ENCODE measurements at places on chromosomes 5 and 9.

DNA sequence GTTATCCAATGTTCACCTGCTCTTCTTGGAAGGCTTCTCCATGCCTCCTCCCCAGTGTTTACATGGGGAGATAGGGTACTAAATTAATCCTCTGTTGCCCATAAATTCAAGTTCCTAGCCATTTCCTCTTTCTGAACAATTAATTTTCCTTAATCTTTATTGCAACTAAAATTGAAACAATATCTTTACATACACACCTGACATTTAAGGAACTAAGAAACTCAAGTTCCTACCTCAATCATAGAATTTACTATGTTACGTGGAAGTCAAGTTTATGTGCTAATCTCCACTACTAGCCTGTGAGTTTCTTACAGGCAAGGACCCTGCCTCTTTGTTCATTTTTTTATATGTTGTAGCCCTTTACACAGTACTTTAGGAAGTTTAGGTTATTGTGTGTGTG, 10.1 kb upstream of the ADRB2 start:
- no peak for DNase-seq

GRCh38 chr9:121839726-121840500, 188.5 kb downstream of the DAB2IP start:
- no peak for DNase-seq

DNA sequence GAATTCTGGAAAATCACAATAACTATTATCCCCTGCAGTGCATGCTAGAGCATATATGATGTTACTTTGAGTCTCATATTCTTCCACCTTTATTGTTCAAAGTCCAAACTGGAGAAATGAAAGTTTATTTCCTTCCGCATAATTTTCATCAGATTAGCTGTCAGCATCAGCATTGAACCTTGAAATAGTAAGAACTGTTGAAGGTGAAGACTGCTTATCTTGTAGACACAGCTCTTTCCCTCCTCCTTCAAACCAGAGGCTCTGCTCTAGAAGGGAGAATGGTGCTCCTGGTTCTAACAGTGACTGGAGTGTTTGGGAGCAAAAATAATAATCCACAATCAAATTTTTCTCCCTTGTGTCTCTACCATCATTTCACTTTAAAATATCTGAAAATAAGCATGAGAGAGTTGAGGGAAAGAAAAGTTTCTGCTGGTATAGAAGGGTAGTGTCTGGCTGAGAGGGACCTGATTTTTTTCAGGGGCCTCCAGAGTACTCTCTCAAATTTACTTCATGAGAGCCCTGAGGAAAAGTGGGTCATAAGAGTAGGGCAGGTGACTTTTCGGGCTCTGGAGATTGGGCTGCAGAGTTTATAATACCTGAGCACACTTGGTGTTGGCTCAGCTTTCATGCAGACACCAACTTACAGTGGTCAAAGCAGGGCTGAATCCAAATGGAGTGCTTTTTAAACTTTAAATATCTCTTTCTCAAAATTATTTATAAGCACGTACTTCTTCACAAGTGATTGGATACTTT, 170.4 kb downstream of the ZDHHC21 start:
- DNase-seq: no peak

DNA sequence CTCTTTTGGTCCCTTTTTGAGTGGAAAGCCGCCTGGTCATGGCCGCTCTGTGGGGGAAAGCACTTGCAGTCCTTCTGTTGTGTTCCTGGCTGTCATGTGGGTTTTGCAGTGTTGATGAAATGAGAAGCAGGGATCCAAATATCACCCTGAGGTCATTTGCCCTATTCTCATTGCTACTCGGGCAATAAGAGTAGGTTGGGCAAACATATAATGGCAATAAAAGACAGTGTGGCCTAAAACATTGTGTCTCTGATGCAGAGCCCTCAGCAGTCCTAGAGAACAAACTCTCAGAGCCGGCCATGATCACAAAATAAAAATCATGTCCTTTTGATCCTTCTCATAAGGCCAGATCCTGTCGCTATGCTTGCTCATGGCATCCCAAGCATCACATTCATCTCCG, 361.1 kb upstream of the KLF4 start:
- DNase-seq: no peak

DNA sequence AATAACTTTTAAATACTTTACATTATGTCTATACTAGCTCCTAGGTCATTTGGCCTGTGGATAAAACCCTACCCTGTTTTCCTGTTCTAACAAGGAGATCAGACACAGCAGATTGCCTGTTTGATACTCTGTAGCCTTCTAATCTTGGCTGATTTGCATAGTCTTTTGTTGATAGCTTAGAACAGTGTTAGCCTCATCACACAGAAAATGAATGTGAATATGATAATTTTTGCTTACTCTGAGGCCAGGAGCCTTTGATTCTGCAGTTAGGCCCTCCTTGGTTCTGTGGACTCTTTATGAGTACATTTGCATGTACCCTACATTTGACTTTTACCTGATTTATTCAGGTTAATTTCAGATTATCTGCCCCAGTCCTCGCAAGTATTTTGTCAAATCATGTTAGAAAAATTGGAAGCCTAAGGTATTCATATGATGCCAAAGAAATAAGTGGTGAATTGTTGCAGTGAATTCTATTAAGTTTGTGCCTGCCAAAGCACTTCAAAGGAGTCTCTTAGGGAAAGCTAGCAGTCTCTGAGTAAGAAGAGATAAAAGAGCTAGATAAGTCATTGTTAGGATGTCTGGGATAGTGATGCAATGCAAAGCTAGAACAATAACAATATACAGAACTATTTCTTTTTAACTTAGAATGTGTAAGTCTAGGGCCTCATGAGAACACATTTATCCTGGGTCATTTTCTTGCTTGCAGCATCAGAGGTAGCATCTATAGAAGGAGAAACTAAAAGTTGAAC, 56.4 kb downstream of the SCAMP1 start:
- no peak for DNase-seq

- DNase-seq: no peak
Observed at GRCh38 chr5:110034056-110034600, 344.4 kb downstream of the MAN2A1 start.

- no peak for DNase-seq
Observed at GRCh38 chr5:54905942-54906537, 79.4 kb downstream of the ESM1 start.

- no peak for DNase-seq
Observed at GRCh38 chr9:117747386-117747970, 43.3 kb downstream of the TLR4 start.

GRCh38 chr9:88814577-88814976, 176.7 kb upstream of the S1PR3 start:
- no peak for DNase-seq

- DNase-seq: no peak
Observed at GRCh38 chr5:9363449-9363848, 182.4 kb downstream of the SEMA5A start.

DNA sequence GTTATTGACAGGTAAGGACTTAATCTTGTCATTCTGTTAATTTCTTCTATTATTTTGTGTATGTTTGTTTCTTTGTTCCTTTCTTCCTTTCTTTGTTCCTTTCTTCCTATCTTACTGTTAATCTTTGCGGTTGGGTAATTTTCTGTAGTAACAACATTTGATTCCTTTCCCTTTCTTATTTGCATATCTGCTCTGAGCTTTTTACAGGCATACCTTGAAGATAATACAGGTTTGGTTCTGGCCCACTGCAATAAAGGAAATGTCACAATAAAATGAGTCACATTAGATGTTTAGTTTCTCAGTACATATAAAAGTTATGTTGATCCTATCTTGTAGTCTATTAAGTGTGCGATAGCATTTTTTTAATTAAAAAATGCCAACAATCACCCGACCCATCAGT, 440.7 kb downstream of the NFIB start:
- no peak for DNase-seq

GRCh38 chr5:56493766-56494165, 260.6 kb upstream of the ANKRD55 start:
- DNase-seq: no peak

GRCh38 chr5:73374520-73375190, 73.9 kb downstream of the FOXD1 start:
- no peak for DNase-seq

GRCh38 chr5:166401391-166401790, 1890.1 kb upstream of the WWC1 start:
- DNase-seq: no peak

DNA sequence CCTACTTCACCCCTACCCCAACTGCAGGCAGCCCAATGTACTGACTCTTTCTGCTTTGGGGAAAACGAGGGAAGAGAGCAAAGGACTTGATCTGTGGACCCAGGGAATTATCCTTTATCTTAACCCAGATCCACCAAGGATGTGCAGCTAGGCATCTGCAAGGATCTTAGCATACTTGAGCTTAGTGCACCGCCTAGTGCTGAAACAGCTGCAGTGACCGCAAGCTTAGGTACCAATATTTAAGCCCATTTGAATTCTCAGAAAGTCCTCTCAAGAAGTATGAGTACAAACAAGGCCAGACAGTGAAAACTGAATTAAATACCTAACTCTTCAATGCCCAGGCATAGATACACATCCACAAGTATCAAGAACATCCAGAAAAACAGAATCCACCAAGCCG, 576.7 kb upstream of the ADAMTS16 start:
- no peak for DNase-seq

GRCh38 chr9:121883281-121884056, 209.6 kb downstream of the TTLL11 start:
- no peak for DNase-seq

GRCh38 chr5:163379298-163380155, 57.9 kb upstream of the CCNG1 start:
- DNase-seq: no peak

GRCh38 chr5:146173597-146173996, 8.9 kb downstream of the LARS1 start:
- DNase-seq: no peak

DNA sequence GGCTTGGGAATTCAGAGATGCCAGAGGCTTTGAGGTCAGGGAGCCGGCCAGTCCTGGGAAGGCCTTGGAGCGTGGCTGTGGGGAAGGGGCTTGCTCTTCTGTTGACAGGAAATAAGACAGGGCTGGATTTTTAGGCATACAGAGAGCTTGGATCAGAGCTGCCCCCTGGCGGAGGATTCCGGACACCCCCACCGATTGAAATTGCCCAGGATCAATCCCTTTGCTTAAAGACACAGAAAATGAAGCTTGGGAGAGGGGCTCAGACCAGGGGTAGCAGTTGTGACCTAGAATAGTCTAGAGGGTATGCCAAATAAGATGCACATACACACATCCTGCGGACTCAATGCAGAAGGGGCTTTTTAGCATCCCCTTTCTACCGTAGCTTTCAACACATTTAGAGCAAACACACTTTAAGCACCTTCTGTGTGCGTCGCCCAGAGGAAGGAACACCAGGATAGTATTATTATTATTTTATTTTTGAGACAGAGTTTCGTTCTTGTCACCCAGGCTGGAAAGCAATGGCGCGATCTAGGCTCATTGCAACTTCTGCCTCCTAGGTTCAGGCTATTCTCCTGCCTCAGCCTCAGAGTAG, 1.7 kb upstream of the NTMT1 start:
- DNase-seq: no peak

- DNase-seq: no peak
Observed at GRCh38 chr5:175035882-175036533, 311.6 kb downstream of the MSX2 start.

- no peak for DNase-seq
Observed at GRCh38 chr5:154482528-154483449, 4.8 kb upstream of the HAND1 start.

DNA sequence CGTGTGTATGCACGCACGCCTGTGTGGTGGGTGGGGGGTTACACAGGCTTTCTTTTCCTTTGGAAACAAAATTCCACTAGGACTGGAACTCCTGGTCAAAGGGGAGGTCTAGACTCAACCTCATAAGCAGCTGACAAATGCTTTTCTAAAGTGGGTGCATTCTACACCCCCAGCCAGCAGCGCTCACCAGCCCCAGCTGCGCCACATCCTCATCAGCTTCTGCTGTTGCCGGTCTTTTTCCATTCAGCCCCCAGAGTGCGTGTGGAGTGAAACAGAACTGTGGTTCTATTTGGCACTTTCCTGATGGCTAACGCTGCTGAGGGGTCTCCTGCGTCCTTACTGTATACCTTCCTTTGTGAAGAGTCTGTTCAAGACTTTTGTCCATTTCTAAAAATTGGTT, 77.6 kb upstream of the SARDH start:
- DNase-seq: no peak

GRCh38 chr5:179766021-179766725, 27.6 kb upstream of the LTC4S start:
- no peak for DNase-seq

DNA sequence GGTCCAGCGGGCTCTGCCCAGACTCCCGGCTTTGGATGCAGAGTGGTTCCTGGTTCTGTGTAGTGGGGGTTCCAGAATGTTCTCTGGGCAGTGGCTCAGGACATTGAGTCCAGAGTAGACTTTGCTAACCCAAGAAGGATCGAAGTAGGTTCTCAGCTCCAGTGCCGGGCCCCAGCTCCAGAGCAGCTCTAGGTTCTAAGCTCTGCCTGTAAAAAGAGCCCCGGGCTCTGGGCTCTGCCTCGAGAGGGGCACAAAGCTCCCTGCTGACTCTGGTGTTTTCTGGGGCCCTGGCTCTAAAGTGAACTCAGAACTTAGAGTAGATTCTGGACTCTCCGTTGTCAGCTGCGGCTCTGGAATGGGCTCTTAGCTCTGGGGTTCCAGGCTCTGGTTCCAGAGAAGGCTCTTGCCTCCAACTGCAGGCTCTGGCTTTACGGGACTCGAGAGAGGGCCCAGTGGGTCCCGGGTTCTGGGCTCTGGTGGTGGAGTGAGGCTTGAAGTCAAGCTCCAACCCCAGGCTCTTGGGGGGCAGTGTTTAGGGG, 414 bp downstream of the WDR38 start:
- DNase-seq: no peak

- no peak for DNase-seq
Observed at GRCh38 chr5:66717455-66718373, 121.5 kb downstream of the MAST4 start.

GRCh38 chr9:100098046-100098886, 534 bp downstream of the ERP44 start:
- peak; percentile 17 for DNase-seq

- DNase-seq: no peak
Observed at GRCh38 chr9:131927091-131927490, 152.6 kb downstream of the MED27 start.

DNA sequence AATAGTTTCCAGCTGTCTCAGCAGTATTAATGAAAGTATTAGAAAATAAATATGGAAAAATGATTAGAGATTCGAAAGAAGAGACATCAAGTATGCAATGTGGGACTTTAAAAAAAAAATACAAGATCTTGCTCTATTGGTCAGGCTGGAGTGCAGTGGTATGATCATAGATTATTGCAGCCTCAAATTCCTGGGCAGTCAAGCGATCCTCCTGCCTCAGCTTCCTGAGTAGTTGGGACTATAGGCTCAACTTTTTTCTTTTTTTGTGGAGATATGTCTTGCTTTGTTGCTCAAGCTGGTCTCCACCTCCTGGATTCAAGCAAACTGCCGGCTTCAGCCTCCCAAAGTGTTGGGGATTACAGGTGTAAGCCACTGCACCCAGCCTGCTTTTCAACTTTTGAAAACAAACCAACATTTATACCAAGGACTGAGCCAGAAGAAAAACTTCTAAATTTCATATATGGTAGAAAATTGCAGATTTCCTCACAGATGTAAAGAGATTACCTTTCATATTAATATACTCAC, 323.1 kb downstream of the ADGRV1 start:
- no peak for DNase-seq

- no peak for DNase-seq
Observed at GRCh38 chr9:133057006-133057405, 4.8 kb upstream of the CEL start.

- no peak for DNase-seq
Observed at GRCh38 chr5:138391859-138392386, 39.4 kb downstream of the KDM3B start.

- no peak for DNase-seq
Observed at GRCh38 chr9:95561913-95562312, 45.1 kb upstream of the PTCH1 start.
